ENCODE measurements at places on chromosomes 11 and 22.

- no peak for DNase-seq
Measured at GRCh38 chr11:12109591-12110196, 696 bp upstream of the MICAL2 start.

GRCh38 chr22:21797444-21798221 is 62.0 kb upstream of the YPEL1 start:
- no peak for DNase-seq

DNA sequence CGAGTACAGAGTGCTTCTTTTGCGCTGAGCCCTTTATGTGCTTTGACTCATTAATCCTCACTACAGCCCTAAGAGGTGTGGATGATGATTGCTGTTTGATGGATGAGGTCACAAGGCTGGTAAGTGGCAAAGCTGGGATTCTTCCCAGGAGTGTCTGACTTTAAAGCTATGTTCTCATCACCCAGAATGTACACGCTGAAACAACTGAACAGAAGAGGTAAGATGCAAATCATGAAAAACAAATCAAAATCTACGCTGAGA is 37.7 kb upstream of the CREB3L1 start:
- DNase-seq, result no peak

- DNase-seq, result no peak
Measured at GRCh38 chr22:38284042-38284402, 11.2 kb upstream of the TMEM184B start.

DNA sequence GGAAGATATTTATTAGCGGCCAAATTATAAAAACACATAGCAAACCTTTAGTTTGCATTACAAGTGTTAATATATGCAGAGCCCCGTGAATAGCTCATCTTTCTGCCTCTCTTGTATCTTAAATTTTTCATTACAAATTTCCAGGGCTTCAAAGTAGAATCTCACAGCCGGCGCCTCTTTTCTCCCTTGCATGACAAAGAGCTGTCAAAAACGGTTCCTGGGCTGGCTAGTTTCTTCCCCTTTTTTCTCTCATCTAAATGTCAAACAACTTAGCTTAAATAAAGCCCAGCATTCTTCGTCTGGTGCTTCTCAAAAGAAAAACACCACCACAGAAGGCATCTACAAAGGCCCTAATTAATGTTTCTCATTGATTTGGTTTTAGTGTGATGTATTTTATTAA is 253.0 kb downstream of the INSC start:
- DNase-seq, result no peak

DNA sequence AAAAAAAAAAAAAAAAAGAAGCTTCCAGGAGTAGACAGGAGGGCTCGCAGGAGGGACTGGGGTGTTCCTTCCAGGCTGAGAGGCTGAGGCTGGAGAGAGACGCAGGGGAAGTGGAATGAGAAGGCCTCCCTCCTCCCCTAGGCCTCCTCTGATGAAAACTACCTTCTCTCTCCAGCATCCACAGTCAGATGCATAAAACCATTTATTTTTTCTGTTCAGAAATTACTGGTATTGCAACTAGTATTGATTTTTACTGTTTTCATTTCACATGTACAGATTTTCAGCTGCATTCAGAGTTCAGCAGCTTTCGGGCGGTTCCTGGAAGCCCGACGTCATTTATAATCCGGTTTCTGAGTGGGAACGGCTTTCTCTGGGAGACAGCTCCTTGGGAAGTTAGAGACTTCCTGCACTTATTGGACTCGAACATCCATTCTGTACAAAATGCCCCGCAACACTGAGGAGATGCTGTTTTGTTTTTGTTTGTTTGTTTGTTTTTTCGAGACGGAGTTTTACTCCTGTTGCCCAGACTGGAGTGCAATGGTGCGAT is 6.9 kb upstream of the NFAM1 start:
- no peak for DNase-seq

- no peak for DNase-seq
Measured at GRCh38 chr11:126991596-126991995, 9.0 kb downstream of the KIRREL3 start.

- DNase-seq, result no peak
Measured at GRCh38 chr22:23240639-23241389, 60.5 kb downstream of the BCR start.

- no peak for DNase-seq
Measured at GRCh38 chr11:78961937-78962701, 387.5 kb upstream of the NARS2 start.

GRCh38 chr22:28817919-28818859 is 17.8 kb upstream of the XBP1 start:
- no peak for DNase-seq

GRCh38 chr11:89205378-89205777 is 27.7 kb downstream of the TYR start:
- no peak for DNase-seq

- DNase-seq, result no peak
Measured at GRCh38 chr11:82059505-82059904, 674.2 kb downstream of the FAM181B start.

- DNase-seq, result no peak
Measured at GRCh38 chr22:34111210-34111824, 191.0 kb upstream of the LARGE1 start.

DNA sequence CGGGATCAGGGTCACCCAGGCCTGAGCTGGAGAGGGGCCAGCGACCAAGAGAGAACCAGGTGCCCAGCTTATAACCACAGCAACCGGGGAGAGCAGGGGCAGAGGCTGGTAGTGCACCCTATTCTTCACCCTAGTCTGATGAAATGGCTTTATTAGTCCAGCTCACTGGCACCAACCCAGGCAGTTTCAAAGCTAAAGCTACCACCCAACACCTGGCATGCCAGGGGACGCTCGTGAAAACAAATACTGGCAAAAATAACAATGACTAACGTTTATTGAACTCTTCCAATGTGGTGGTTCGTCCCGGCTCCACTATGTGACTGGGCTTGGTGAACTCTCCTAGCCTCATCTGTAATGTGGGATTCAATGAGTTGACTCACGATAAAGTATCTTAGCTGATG is 30.6 kb downstream of the SCGB1A1 start:
- DNase-seq, result no peak

All from cortex of kidney (tissue), 1 donor.